ENCODE measurements at places on chromosomes 3 and 15. TPM values are rescaled to one million over a fixed set of nuclear protein-coding genes. Genes with fewer than 3 reads are reported as not detected.

- peak; percentile 75 for DNase-seq
- H3K27ac ChIP-seq, result no peak overlapping the region
- no peak overlapping the region for H3K4me3 ChIP-seq
- H3K4me1 ChIP-seq, result peaks cover 14% of the 10 kb centered on the region
- H3K36me3 ChIP-seq, result no peaks in the 10 kb centered on the region
- no peaks in the 10 kb centered on the region for H3K27me3 ChIP-seq
These were observed 17.1 kb downstream of the TRAIP start for GRCh38 chr3:49839193-49839809.

- no peaks in the 10 kb centered on the region for H3K27me3 ChIP-seq
- H3K27ac ChIP-seq, result no peak overlapping the region
- peak overlapping the region; percentile 92 for H3K4me3 ChIP-seq
- DNase-seq, result no peak
These were observed 1.3 kb downstream of the P2RY1 start for GRCh38 chr3:152836269-152836668.

- no peaks in the 10 kb centered on the region for H3K36me3 ChIP-seq
- H3K27me3 ChIP-seq, result no peaks in the 10 kb centered on the region
- no peak overlapping the region for H3K4me3 ChIP-seq
- H3K4me1 ChIP-seq, result no peaks in the 10 kb centered on the region
- no peak overlapping the region for H3K27ac ChIP-seq
These were observed 285.1 kb upstream of the MANF start for GRCh38 chr3:51099794-51100535.

DNA sequence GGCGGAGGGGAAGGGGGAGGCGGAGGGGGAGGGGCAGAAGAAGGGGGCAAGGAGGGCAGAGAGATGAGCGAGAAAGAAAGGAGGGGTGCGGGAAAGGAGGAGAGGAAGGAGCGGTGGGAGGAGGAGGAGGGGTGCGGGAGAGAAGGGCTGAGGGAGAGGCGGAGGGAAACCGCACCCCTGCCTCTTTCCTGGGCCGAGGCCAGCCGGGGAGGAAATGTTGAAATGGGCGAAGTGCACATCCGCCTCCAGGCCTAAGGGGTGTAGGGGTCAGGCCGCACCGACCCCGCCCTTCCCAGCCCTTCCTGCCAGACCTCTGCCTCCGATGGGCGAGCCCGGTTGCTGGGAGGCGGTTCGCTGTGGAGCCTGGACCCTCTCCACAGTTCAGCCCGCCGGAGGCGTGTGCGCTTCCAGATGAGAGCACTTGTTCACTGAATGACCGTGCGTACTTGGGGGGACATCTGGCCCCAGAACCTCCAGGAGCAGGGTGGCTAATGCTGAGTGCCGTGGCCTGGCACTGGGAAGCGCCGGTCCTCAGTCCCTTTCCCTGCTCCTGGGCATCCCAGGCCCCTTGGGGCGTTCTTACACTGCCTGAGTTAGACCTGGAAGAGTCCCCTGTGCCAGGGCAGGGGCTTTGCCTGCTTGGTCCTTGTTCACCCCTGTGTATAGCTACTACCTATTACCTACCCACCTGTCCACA, 110.3 kb upstream of the KLF13 start:
- no peaks in the 10 kb centered on the region for H3K27me3 ChIP-seq
- peak overlapping the region; percentile 88 for H3K27ac ChIP-seq
- H3K4me3 ChIP-seq, result peak overlapping the region; percentile 72
- peak; percentile 96 for DNase-seq

- H3K4me3 ChIP-seq, result no peak overlapping the region
- peaks cover 4% of the 10 kb centered on the region for H3K27me3 ChIP-seq
- H3K4me1 ChIP-seq, result no peaks in the 10 kb centered on the region
These were observed 46.0 kb downstream of the ITGA11 start for GRCh38 chr15:68385671-68386586.

DNA sequence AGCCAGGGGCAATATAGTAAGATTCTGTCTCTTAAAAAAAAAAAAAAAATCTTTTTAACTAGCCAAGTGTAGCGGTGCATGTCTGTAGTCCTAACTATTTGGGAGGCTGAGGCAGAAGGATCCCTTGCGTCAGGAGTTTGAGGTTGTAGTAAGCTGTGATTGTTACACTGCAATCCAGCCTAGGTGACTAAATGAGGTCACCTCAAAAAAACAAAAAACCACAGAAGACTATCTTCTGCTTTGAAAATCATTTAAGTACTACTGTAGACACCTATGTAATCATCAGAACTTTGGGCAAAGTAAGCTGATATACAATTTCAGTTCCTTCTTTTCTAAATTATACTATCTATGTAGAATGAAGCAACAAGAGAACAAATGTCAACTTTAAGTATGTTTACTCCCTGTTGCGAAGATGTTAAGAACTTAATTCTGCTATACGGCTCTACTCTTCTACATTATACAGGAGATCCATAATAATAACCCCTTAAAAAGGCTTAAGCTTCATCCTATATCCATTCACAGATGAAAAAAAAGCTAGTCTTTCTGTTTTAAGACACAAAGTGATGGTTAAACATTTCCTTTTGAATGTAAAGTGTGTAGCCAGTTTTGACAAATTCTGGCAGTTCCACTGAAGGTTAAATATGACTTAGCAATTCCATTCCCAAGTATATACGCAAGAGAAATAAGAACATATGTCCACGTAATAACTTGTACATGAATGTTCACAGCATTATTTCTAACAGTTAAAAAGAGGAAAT, 15.2 kb downstream of the DAZL start:
- H3K27ac ChIP-seq, result no peak overlapping the region
- DNase-seq, result no peak
- no peaks in the 10 kb centered on the region for H3K4me1 ChIP-seq

Gene RPL32
- polyA plus RNA-seq, result 2,325 TPM

DNA sequence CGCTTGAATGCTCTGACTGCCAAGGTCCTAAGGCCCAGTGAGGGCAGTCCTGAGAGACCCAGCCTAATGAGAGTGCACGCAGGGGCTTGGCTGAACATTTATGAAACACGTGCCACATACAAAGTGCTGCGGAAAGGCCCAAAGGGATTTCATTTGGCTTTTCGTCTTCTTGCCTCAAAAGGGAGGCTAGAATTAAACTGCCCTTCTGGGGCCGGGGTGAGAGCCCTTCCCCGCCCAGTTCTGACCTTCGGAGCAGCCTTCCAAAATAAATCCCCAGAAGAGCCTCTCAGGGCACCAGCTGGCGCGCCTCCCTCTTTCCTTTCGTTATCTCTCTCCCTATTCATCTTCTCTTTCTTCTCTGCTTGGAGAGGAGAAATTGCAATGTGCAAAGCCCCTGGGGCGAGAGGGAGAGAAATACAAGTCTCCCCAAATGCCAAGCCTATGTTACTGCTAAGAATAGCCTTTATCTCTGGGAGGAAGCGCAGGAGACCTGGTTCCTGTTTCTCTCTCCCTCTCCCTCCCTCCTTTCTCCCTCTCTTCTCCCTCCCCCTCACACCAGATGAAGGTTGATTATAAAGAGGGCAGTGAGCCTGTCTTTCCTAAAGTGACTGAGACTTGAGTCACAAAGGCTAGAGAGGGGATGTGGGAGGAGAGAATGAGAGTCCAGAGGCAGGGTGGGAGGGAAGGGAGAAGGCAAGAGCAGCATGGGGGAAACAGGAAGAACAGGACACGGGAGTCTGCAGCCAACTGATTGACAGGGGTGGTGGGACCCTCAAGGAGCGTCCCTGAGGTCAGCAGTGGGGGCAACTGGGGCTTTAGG, 36.7 kb upstream of the NDUFB4 start:
- H3K27ac ChIP-seq, result peak overlapping the region; percentile 63
- peaks cover 12% of the 10 kb centered on the region for H3K4me1 ChIP-seq
- H3K27me3 ChIP-seq, result no peaks in the 10 kb centered on the region
- no peaks in the 10 kb centered on the region for H3K36me3 ChIP-seq
- DNase-seq, result no peak

Gene AQP9
- polyA plus RNA-seq, result 0.12 TPM

DNA sequence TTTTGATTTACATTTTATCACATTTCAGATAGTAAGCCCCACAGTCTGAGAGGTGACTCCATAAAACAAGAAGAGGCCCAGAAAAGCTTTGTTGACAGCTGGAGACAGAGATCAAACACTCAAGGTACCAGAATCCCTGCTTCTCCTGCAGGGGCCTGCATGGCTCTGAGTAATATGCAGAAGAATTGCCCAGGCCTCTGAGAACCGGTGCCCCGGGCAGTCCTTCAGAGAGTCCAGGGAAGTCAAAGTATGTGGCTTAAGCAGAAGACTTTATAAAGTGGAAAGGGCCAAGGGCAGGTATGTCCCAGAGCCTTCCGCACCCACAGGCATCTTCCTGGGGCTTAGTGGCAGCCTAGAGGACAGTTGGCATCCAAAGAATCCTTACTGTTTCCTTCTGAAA, 12.8 kb downstream of the ATRIP start:
- H3K36me3 ChIP-seq, result peaks cover 4% of the 10 kb centered on the region
- H3K27me3 ChIP-seq, result no peaks in the 10 kb centered on the region
- no peak overlapping the region for H3K4me3 ChIP-seq
- no peak overlapping the region for H3K27ac ChIP-seq

- peaks cover 6% of the 10 kb centered on the region for H3K4me1 ChIP-seq
- DNase-seq, result no peak
- H3K27me3 ChIP-seq, result no peaks in the 10 kb centered on the region
- H3K4me3 ChIP-seq, result no peak overlapping the region
- H3K36me3 ChIP-seq, result no peaks in the 10 kb centered on the region
These were observed 203.9 kb downstream of the PTPRG start for GRCh38 chr3:61765157-61765876.

Gene SH3GL3
- polyA plus RNA-seq, result not detected

Gene CCR8
- polyA plus RNA-seq, result not detected

DNA sequence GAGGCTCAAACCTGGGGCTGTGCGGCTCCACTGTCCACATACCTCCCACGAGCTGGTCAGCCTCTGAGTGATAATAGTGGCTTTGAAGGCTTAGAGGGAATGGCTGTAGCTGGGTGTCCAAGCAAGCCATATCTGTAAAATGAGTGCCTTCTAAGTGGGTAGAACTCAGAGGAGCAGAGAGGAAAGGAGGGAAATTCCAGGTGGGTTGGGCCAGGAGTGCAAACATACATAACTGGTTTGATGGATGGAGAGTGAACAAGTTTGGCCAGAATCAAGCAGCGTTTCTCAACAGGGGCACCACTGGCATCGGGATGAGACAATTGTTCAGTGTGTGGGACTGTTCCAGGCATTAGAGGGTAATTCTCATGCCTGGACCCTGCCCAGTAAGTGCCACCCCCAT, 91.1 kb downstream of the ASB7 start:
- H3K36me3 ChIP-seq, result no peaks in the 10 kb centered on the region
- H3K27me3 ChIP-seq, result no peaks in the 10 kb centered on the region
- no peak for DNase-seq
- H3K4me1 ChIP-seq, result no peaks in the 10 kb centered on the region
- H3K4me3 ChIP-seq, result no peak overlapping the region

DNA sequence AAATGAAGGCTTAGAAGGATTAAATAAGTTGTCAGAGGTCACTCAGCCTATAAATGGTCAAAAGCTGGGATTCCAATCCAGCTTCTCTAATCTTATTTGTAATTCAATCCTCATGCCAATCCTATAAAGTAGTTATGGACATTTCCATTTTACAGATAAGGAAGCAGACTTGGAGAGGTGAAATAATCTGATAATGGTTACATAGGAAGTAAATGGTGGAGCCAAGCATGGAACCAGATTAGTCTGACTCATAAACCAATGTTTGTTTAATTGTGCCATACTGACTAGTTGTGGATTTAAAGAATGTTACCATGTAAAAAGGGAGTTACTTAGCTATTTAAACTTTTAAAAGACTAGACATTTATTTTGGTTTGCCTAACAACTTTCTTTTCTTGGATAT, 59.7 kb downstream of the KCNAB1 start:
- no peaks in the 10 kb centered on the region for H3K36me3 ChIP-seq
- no peak overlapping the region for H3K27ac ChIP-seq
- no peak overlapping the region for H3K4me3 ChIP-seq
- H3K4me1 ChIP-seq, result no peaks in the 10 kb centered on the region
- no peaks in the 10 kb centered on the region for H3K27me3 ChIP-seq

DNA sequence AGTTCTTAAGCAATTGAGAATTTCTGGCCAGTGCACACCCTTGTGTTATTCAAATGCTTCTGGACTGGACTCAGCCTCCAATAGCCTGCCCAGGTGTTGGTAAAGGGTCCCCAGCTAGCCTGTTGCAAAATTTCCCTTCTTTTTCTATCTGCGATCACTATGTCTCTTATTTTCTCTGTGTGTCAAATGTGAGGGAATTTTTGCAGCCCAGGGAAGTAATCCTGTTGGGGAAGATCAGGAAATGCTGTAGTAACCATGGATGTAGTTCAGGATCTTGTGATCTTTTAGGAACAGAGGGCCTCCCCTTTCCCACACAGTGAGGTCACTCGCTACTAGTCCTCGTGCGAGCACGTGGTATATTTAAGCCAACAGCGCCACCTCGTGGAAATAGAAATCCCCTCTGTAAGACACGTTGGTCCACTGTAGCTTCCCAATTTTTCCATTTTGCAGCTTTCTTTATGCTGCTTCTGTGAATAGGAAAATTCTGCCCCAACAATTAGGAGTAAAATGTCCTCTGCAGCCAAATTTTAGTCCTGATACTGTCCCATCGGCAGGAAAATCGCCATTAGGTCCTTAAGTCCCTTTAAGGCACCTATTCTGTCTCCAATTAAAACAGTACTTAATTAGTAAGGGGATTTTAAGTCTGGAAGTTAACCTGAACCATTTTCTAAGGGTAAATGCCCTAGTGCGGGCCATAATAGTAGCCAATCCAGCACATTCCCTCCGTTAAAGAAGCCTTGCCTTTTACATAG, 4.0 kb upstream of the SMCO1 start:
- H3K27ac ChIP-seq, result no peak overlapping the region
- no peak overlapping the region for H3K4me3 ChIP-seq
- peak; percentile 75 for DNase-seq
- H3K27me3 ChIP-seq, result no peaks in the 10 kb centered on the region

- H3K36me3 ChIP-seq, result no peaks in the 10 kb centered on the region
- peak overlapping the region; percentile 19 for H3K4me3 ChIP-seq
- no peak for DNase-seq
- H3K27ac ChIP-seq, result no peak overlapping the region
These were observed 59.5 kb downstream of the FNDC3B start for GRCh38 chr3:172098698-172099494.

- no peak overlapping the region for H3K27ac ChIP-seq
- H3K4me3 ChIP-seq, result no peak overlapping the region
- H3K4me1 ChIP-seq, result no peaks in the 10 kb centered on the region
- DNase-seq, result no peak
These were observed 565.3 kb upstream of the ROBO2 start for GRCh38 chr3:76474632-76475031.

- no peaks in the 10 kb centered on the region for H3K4me1 ChIP-seq
- no peaks in the 10 kb centered on the region for H3K36me3 ChIP-seq
- no peak overlapping the region for H3K4me3 ChIP-seq
- H3K27ac ChIP-seq, result no peak overlapping the region
- H3K27me3 ChIP-seq, result no peaks in the 10 kb centered on the region
These were observed 20.6 kb downstream of the GRM2 start for GRCh38 chr3:51727500-51727899.

Measured in psoas muscle (tissue), 8 donors.